ENCODE measurements at places on chromosomes 2 and 18. TPM values are rescaled to one million over a fixed set of nuclear protein-coding genes. Genes with fewer than 3 reads are reported as not detected.

Gene HAAO
- total RNA-seq = 7.0 TPM

Gene HEATR5B
- total RNA-seq = 41.1 TPM

Gene MPV17
- 34.9 TPM for total RNA-seq

Gene ATIC
- total RNA-seq = 22.9 TPM

Gene PLA2R1
- total RNA-seq = 11.3 TPM

Gene ATRAID
- total RNA-seq = 93.8 TPM

Gene RRM2
- 17.3 TPM for total RNA-seq

Gene CCDC74B
- total RNA-seq = 3.1 TPM

Gene MROH2A
- total RNA-seq = 0.49 TPM

Gene PDE11A
- total RNA-seq = 0.39 TPM

Gene FASTKD1
- 29.5 TPM for total RNA-seq

Gene ST8SIA5
- 0.59 TPM for total RNA-seq

Gene DCTN1
- 59.2 TPM for total RNA-seq

Gene STEAP3
- 3.0 TPM for total RNA-seq

Gene ASAP2
- total RNA-seq = 19.0 TPM

Gene AQP12B
- not detected for total RNA-seq

Gene BOLL
- 0.10 TPM for total RNA-seq

Gene ZNF385B
- 0.89 TPM for total RNA-seq

Gene MEP1B
- total RNA-seq = not detected

Gene KCNJ13
- total RNA-seq = 0.79 TPM

Gene FSIP2
- total RNA-seq = 2.6 TPM

Gene DYNAP
- 0.10 TPM for total RNA-seq

Gene TIGD1
- total RNA-seq = 5.1 TPM

Gene CD207
- total RNA-seq = 5.3 TPM

Gene TMEM214
- total RNA-seq = 30.8 TPM

Gene IL36A
- total RNA-seq = not detected

Gene CNGA3
- 0.10 TPM for total RNA-seq

Gene SPDYA
- 3.3 TPM for total RNA-seq

Gene EPB41L3
- total RNA-seq = 40.1 TPM
